Right ventricle myocardium superior (tissue), 1 donor: ENCODE measurements at places on chromosomes 16 and 17.

- DNase-seq = no peak
Observed at GRCh38 chr17:48530208-48530886, 464 bp downstream of the HOXB1 start.

DNA sequence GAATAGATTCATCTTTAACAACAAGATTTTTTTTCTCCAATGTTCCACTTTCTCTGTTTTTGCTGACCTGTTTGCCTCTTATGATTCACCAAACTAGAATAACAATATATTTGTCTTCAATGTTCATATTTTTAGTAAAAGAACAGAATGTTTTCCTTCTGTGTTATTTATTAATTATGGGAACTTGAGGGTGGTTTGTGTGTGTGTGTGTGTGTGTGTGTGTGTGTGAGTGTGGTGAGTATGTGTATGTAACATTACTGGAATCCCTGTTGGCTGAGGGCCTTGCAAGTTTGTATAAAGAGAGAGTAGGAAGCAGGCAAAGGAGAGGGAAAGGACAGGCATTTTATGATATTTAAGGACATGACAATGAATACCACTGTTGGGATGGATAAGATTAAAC is 13.8 kb downstream of the STXBP4 start:
- no peak for DNase-seq

GRCh38 chr16:31382485-31383161 is 10.5 kb upstream of the ITGAD start:
- peak; percentile 83 for DNase-seq

GRCh38 chr17:74369221-74369620 is 1.9 kb downstream of the GPR142 start:
- peak; percentile 75 for DNase-seq

GRCh38 chr16:11169641-11170040 is 86.4 kb downstream of the SOCS1 start:
- DNase-seq = no peak

- peak; percentile 53 for DNase-seq
Observed at GRCh38 chr16:71894229-71894920, 956 bp upstream of the IST1 start.

- DNase-seq = no peak
Observed at GRCh38 chr17:9211133-9211765, 189.9 kb downstream of the NTN1 start.

DNA sequence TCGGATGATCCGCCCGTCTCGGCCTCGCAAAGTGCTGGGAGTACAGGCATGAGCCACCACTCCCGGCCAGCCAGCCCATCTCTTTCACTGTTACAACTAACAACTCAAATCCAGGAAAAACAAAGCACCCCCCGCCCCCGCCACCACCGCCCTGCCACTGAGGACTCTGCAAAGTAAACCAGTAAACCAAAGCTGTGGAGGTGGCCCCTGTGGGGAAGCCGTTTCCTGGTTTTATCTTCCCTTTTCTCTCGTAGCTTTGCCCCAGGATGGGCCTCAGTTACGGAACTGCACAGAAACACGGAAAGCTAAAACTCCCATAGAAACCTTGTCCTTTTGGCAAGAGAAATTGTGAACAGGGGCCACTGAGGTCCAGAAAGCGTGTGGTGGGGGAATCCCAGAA is 17.5 kb downstream of the CHMP6 start:
- no peak for DNase-seq

- DNase-seq = no peak
Observed at GRCh38 chr16:74811911-74812310, 37.3 kb upstream of the FA2H start.
